NCI-H82 (cell line): ENCODE measurements at places on chromosomes 1 and 21.

- DNase-seq, result peak; percentile 88
These were observed 837 bp downstream of the SLC16A1 start for GRCh38 chr1:112954945-112955772.

- DNase-seq, result no peak
These were observed 181.1 kb downstream of the NEK7 start for GRCh38 chr1:198337886-198338285.

- peak; percentile 75 for DNase-seq
These were observed 22.1 kb downstream of the EIF2D start for GRCh38 chr1:206590025-206590758.

GRCh38 chr1:152786077-152786476 is at the start of gene LCE1E:
Gene LCE1E (plus strand): TSS chr1:152786257. CDS start chr1:152787300, 1,043 bp downstream.
- DNase-seq, result no peak

DNA sequence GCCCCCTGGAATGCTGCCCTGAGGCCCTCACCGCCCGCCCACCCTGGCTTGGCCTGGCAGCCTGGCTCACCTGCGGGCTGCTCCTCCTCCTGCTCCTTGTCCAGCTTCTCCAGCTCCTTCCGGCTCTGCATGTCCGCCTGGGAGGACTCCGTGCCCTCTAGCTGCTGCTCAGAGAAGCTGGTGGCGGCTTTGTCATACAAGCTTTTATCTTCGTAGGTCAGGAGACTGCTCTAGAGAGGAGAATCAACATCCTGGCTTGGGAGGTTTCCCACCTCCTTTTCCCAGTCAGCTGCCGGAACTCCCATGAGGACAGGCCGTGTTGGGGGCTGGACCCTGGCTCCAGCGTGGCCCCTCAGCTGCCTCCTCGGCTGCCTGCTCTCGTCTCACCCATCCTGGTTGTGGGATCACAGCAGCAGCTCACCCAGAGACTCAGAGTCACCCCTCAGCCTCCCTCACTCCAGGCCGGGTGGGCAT is 36.6 kb upstream of the TMEM52 start:
- DNase-seq, result no peak

- DNase-seq, result peak; percentile 92
These were observed 111.1 kb downstream of the GLUL start for GRCh38 chr1:182280504-182280900.

GRCh38 chr1:202584707-202585589 is 125.3 kb downstream of the SYT2 start:
- no peak for DNase-seq

- no peak for DNase-seq
These were observed 11.2 kb upstream of the LORICRIN start for GRCh38 chr1:153248176-153248879.

DNA sequence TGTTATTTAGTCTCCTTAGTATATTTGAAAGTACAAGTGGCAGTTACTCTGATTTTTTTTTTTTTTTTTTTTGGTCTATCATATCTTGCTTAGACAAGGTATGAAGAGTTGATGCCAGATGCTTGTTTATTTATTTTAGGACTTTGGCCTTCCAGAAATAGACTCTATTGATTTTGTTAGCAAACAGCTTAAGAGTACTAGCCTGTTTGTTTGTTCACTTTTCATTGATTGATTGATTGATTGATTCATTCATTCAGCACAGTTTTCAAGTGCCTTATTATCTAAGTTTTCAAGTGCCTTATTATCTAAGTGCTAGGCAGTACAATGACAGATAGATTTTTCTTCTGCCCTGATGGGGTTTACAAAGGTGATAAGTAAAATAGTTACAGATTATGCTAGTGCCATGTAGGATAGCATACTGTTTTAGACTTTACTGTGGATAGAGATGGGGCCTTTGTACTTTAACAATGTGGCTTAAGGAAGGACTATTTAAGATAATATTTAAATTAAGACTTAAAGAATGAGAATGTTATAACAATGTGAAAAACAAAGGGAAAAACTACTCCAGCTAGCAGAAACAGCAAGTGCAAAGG is 50.5 kb downstream of the MTF2 start:
- DNase-seq, result no peak

- DNase-seq, result no peak
These were observed 5.0 kb downstream of the NOS1AP start for GRCh38 chr1:162074276-162075005.

DNA sequence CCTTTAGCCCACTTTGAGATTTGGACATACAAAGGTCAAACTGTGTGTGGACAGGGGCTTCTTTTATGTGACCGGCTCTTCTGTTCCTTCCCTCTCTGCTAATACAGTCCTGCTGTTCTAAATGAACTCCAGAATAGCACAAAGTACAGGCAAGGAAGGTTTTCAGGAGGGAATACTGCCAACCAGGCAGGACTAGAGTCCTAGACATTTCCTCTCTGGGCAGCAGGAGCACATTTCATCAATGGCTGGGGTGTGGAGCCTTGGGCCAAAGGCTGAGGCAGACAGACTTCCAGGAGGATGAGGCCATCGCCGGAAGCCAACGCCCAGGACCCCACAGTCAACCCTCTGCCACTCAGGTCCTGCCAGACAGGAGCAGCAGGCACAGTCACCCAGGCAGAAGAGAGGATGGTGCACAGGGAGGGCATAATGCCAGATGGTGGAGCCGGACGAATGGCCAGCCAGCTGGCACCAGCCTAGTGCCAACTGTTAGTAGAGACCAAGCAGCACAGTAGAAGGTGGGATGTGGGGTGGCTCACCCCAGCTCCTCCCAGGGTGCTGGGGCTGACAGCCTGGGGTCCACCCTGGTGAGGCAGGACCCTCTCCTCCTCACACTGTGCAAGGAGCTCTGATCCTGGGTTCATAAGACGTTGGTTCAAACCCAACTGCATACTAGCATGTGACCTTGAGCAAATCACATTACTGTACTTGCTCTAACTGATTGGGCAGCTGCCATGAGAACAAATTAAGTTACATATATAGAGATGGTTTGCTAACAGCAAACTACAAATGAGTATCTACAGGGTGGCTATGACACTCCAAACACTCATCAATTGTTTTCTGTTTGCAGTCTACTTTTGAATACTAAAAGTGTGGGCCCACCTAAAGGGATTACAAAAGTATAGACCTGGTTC is 410.7 kb downstream of the SIPA1L2 start:
- no peak for DNase-seq

DNA sequence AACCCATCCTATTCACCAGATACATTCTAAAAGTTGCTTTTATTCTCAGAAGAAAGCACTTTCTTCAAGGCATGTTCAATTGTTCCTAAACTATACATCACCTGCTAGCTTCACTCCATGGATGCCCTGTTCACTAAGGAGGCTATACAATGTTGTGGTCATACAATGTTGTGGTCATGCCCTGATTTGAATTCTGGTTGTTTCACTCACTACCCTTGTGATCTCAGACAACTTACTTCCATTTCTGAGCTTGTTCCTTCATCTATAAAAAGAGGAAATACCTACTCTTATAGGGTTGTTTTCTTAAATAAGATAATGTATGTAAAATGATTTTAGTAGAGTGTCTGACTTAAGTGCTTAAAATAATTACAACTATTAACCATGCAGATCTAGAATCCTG is 19.7 kb downstream of the EDEM3 start:
- DNase-seq, result no peak

DNA sequence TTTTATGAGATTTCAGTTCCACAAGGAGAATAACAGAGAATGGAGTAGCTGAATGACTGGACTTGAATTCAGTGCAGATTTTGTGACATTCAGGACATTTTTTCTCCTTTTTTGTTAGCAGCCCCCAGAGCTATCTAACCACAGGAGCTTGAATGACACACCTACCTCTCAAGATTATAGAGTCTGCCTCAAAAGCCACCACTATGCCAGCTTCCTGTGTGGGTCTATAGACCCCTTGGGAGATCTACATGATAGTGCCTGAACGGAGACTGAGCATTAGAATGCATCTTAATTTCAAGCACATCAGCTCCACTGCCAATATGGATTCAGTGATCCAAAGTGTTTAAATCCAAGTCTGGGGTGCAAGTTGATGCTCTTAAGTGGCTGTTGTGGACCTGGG is 74.4 kb upstream of the ZNF648 start:
- no peak for DNase-seq

- DNase-seq, result no peak
These were observed 416 bp upstream of the TNFRSF14 start for GRCh38 chr1:2555634-2556276.

- DNase-seq, result no peak
These were observed 31.9 kb downstream of the SNX7 start for GRCh38 chr1:98693385-98693784.

GRCh38 chr1:47569681-47570470 is 132.0 kb downstream of the FOXD2 start:
- no peak for DNase-seq

- DNase-seq, result no peak
These were observed 79.9 kb downstream of the PRDM2 start for GRCh38 chr1:13779930-13780329.

DNA sequence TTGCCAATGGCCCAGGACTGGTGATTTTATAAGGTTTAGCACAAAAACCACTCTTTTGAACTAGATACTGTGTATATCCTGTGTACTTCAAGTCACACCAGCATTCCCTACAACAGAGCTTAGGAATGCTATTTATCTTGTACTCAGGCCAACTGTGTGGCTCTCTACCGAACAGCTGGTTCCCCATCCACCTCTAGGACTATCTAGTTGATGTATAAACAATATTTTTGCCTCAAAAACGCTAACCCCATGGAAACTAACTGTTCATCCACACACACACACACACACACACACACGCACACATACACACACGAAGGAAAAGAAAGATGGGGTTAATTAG is 28.7 kb upstream of the SLC45A3 start:
- peak; percentile 48 for DNase-seq

DNA sequence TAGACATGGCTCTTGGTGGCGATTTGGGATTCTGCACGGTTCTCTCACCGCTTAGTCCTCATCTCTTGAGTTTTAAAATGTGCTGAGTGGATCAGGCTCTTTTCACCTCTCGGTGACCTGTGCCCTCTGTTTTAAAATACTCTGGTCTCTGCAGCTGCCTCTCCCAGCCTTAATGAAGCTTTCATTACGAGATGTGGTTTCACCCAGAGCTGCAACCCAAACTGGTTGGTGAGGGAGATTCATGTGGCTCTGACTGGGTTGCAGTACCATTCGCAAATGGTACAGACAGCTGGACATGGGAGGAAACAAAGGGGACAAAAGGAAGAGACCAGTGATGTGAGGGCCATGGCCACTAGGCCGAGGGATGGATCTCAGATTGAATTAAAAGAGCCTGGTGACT is 258.9 kb downstream of the ASTN1 start:
- DNase-seq, result no peak

- peak; percentile 52 for DNase-seq
These were observed 55.6 kb downstream of the PEX14 start for GRCh38 chr1:10530281-10530740.

- DNase-seq, result peak; percentile 64
These were observed 18.0 kb downstream of the NTPCR start for GRCh38 chr1:232968391-232968790.

DNA sequence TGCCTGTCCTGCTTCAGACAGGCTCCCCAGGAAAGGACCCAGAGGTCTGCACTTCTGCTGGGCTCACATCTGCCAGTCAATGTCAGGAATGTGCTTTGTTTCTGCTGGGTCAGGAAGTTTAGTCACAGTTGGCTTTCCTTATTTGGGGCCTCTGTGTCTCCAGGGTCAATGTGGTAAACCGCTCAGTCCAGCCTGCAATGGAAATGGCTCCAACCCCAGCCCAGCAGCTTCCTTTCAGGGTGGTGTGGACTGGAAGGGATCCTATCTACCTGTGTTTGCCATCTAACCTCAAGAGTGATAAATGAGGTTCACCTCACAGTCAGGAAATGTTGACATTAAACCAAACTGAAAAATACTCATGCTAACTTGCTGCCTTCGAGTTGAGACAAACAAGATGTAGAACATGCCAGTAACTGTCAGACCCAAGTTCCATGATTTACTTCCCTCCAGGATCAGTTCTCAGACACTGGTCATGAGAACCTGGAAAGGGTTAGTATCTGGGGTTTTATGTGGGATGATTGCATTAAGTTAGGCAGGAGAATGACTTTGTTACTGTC is 20.3 kb downstream of the ENO1 start:
- DNase-seq, result peak; percentile 46

- DNase-seq, result peak; percentile 87
These were observed 59.4 kb upstream of the GNG4 start for GRCh38 chr1:235709018-235709417.

DNA sequence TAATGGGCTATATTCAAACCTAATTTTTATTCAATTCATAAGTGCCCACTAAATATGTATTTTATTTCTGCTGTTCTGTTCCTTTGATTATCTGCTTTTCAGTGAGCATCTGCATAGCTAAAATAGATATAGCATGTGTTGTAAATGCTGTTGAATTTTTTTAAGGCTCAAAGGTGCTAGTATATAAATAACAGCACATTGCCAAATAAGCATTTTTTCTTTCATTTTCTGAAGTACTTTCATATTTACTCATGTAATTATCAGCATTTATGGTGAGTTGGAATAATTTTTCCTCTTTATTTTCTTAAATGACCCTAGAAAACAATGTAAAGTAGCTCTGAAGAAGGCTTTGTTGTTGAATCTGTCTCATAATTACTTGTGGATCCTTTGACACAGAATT is 69.6 kb upstream of the B3GALT2 start:
- no peak for DNase-seq

GRCh38 chr21:44267655-44268142 is 6.0 kb upstream of the DNMT3L start:
- DNase-seq, result no peak

GRCh38 chr1:190373705-190374336 is 103.8 kb downstream of the BRINP3 start:
- DNase-seq, result peak; percentile 61

GRCh38 chr1:94759188-94759587 is 61.0 kb upstream of the SLC44A3 start:
- no peak for DNase-seq

- peak; percentile 71 for DNase-seq
These were observed 24.8 kb downstream of the RNF19B start for GRCh38 chr1:32939655-32940371.

- no peak for DNase-seq
These were observed 50.2 kb downstream of the EEIG2 start for GRCh38 chr1:108610073-108610472.

- DNase-seq, result no peak
These were observed 74.9 kb downstream of the ROR1 start for GRCh38 chr1:63848733-63849132.

DNA sequence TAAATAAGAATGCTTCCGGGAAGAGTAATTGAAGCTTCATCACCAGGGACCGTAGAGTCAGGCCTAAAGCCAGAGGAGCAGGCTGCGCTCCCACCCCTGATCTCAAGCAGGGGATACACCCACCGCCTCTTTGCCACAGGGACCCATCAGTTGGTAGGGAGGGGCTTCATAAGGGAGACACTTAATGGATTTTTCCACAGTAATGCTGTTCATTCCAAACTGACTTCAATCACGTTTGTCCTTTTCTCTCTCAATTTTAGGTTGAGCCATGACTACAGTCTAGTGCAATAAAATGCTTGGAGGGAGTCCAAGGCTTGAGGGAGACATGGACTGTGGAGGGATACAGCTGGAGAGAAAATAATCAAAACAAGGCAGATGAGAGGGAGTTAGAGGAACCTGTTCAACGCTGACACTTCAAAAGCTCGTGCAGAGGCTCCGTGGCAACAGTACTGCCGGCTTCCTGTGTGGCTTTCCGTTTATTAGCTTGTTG is 111.5 kb downstream of the SEC16B start:
- DNase-seq, result peak; percentile 49
